Keratinocyte (primary cell): ENCODE measurements at places on chromosomes 6 and 20. TPM values are rescaled to one million over a fixed set of nuclear protein-coding genes. Genes with fewer than 3 reads are reported as not detected.

DNA sequence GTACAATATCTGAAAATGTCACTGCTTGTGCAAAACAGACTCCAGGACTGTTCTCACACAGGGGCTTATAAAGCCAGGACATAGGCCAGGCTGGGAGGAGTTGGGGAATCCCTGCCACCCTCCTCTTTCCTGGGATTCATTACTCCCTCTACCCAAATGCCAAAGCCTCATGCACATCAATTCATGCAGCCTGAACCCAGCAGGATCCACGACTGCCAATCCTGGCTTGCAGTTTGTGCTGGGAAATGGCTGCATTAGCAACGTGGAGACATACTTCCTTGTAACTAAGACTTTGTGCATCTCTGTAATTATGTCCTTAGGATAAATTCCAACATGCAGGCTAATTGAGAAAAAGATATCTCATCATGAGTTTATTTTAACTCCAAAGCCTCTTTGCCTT is 143.8 kb downstream of the SYCP2 start:
- peaks cover 4% of the 10 kb centered on the region for H3K27me3 ChIP-seq
- no peaks in the 10 kb centered on the region for H3K4me1 ChIP-seq
- DNase-seq, result no peak
- H3K36me3 ChIP-seq, result no peaks in the 10 kb centered on the region

GRCh38 chr20:55953201-55953600 is 52.1 kb downstream of the CBLN4 start:
- DNase-seq, result peak; percentile 40
- no peaks in the 10 kb centered on the region for H3K36me3 ChIP-seq
- H3K4me3 ChIP-seq, result no peak overlapping the region

DNA sequence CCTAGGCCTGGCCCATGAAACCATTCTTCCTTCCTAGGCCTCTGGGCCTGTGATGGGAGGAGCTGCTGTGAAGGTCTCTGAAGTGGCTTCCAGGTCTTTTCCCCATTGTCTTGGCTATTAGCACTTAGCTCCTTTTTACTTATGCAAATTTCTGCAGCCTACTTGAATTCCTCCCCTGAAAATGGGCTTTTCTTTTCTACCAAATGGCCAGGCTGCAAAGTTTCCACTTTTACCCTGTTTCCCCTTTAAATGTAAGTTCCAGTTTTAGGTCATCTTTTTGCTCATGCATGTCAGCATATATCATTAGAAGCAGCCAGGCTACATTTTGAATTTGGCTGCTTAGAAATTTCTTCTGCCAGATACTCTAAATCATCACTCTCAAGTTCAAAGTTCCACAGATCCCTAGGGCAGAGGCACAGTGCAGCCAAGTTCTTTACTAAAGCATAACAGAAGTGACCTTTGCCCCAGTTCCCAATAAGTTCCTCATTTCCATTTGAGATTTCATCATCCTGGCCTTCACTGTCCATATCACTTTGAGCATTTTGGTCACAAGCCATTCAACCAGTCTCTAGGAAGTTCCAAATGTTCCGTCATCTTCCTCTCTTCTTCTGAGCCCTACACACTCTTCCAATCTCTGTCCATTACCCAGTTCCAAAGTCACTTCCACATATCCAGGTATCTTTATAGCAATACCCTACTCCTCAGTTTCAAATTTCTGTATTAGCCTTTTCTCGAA is 71.9 kb downstream of the TBC1D7 start:
- no peak for DNase-seq
- no peaks in the 10 kb centered on the region for H3K36me3 ChIP-seq
- H3K4me3 ChIP-seq, result no peak overlapping the region
- no peaks in the 10 kb centered on the region for H3K27me3 ChIP-seq
- H3K4me1 ChIP-seq, result no peaks in the 10 kb centered on the region

- H3K27ac ChIP-seq, result no peak overlapping the region
- H3K4me3 ChIP-seq, result no peak overlapping the region
- H3K27me3 ChIP-seq, result peaks cover 5% of the 10 kb centered on the region
- DNase-seq, result no peak
- peaks cover 41% of the 10 kb centered on the region for H3K4me1 ChIP-seq
These were observed 16.1 kb downstream of the FGD2 start for GRCh38 chr6:37021356-37022129.

DNA sequence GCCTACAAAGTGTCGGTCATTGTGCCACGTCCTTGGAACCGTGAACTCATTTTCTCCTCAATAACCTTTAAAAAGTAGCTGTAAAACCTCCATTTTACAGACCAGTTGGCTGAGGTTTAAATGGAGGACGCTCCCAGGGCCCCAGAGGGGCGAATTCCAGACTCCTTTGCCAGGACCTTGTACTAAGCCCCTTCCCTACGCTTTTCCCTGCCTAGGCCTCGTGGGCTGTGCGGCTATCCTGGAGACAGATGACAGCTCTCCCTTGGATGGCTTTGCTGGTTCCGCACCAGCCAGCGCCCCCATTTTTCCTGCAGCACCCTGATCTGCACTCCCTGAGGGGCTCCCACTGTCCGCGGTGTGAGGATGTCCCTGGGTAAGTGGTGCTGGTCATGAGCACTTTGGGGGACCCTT is 12.1 kb upstream of the SNHG17 start:
- H3K4me3 ChIP-seq, result peak overlapping the region; percentile 83
- H3K36me3 ChIP-seq, result peaks cover 16% of the 10 kb centered on the region

DNA sequence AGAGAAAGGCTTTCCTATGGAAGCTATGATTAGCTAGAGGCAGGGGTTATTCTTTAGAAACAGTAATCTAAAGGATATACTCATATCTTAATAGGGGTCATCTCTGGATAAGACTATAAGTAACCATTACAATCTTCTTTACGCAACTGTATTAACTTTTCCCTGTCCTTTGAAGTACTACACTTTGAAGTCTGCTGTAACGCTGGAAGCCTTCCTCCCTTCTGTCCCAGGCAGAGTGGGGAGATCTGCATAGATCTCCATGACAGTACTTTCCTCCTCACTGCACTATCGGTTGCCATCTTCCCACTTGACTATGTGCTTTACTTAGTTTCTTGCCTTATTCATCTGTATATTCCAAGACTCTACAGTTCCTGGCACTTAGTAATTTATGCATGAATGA is 20.1 kb downstream of the SLC35B3 start:
- no peaks in the 10 kb centered on the region for H3K27me3 ChIP-seq

DNA sequence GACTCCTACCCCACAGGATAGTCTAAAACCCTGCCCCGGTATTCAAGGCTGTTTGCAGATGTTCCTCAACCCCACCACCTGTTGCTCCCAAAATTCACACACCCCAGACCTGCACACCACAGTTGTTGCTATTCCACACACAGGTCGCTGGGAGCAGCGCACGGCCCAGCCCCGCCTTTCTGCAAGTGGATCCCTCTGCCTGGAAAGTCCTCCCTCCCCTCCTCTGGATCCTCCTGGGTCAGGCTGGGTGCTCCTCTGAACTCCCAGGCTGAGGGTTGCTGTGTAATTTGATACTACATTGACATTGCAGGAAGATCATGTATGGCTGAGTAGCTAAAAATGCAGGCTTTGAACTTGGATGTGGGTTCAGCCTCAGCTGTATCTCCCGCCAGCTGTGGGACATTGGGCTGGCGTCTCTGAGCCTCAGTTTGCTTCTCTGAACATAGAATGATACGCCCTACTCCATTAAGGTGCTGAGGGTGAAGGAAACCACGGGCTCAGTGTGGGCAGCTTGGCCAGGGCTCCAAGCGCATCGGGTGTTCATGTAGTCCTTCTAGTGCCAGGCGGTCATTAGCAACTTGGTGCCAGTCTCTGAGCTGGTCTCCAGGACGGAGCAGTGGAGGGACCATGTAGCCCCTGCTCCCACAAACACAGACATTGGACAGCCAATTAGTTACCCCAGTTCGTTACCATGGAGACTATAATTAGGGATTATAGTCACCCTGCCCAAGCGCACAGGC is 13.9 kb upstream of the CCN5 start:
- no peak overlapping the region for H3K4me3 ChIP-seq
- H3K36me3 ChIP-seq, result no peaks in the 10 kb centered on the region
- DNase-seq, result no peak

- no peak for DNase-seq
- H3K4me1 ChIP-seq, result no peaks in the 10 kb centered on the region
- no peak overlapping the region for H3K27ac ChIP-seq
- no peak overlapping the region for H3K4me3 ChIP-seq
- H3K27me3 ChIP-seq, result peaks cover 11% of the 10 kb centered on the region
These were observed 100.8 kb downstream of the BFSP1 start for GRCh38 chr20:17430125-17430950.

DNA sequence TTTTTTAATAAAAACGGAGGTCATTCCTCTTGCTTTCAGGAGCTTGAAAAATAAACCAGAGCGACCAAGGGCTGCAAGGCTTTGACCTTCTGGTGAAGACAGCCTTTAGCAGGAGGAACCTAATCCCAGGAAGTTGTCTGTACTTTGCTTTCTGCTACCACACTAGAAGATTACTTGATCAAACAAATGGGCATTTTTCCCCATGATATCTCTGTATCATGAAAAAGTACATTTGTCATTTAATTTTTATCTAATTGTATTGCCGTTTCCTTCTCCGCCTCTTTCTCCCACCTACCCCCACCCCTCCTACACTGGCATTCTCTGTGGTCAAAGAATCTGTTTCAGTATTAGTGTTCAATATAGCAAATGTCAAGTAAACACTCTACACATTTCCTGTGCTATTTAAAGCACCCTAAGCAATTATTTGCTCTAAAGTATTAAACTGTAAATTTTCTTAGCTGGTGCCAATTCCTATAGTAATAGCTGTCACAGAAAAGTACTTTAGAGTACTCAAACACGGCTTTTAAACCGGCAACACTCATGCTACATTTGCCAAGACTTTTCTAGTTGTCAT is 29.7 kb downstream of the ATXN1 start:
- H3K27me3 ChIP-seq, result no peaks in the 10 kb centered on the region
- H3K4me3 ChIP-seq, result no peak overlapping the region
- no peak overlapping the region for H3K27ac ChIP-seq
- H3K4me1 ChIP-seq, result peaks cover 10% of the 10 kb centered on the region
- DNase-seq, result no peak

GRCh38 chr20:26308961-26309360 is 612.3 kb upstream of the ZNF337 start:
- no peak overlapping the region for H3K4me3 ChIP-seq
- no peak overlapping the region for H3K27ac ChIP-seq
- H3K27me3 ChIP-seq, result no peaks in the 10 kb centered on the region
- no peaks in the 10 kb centered on the region for H3K36me3 ChIP-seq

DNA sequence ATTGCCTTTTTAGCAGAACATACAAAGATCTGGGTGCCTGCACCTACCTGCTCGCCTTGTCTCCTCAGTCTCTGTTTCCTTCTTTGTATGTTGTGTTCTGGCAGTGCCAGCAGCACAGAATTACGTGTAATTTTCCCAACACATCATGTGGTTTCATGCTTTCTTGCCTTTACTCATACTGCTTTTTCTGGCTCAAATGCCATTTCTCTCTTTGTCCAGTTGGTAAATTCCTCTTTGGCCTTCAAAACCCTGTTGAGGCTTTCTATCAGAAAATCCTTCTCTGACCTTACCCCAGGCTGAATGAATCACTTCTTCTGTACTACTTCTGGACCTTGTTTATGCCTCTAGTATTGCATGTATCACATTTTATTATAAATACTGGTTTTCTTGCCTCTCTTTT is 31.8 kb downstream of the L3MBTL3 start:
- no peaks in the 10 kb centered on the region for H3K4me1 ChIP-seq
- no peak overlapping the region for H3K4me3 ChIP-seq
- H3K27ac ChIP-seq, result no peak overlapping the region

- H3K27ac ChIP-seq, result no peak overlapping the region
- H3K36me3 ChIP-seq, result no peaks in the 10 kb centered on the region
- H3K4me1 ChIP-seq, result peaks cover 22% of the 10 kb centered on the region
- H3K27me3 ChIP-seq, result no peaks in the 10 kb centered on the region
These were observed 377.4 kb downstream of the CD109 start for GRCh38 chr6:74073429-74073828.

GRCh38 chr20:41334443-41335421 is 5.9 kb upstream of the LPIN3 start:
- no peaks in the 10 kb centered on the region for H3K27me3 ChIP-seq
- H3K27ac ChIP-seq, result no peak overlapping the region
- H3K36me3 ChIP-seq, result no peaks in the 10 kb centered on the region
- H3K4me1 ChIP-seq, result peaks cover 13% of the 10 kb centered on the region
- no peak for DNase-seq

GRCh38 chr6:117149324-117149723 is 116.0 kb upstream of the VGLL2 start:
- no peak overlapping the region for H3K27ac ChIP-seq
- H3K4me3 ChIP-seq, result no peak overlapping the region
- DNase-seq, result no peak
- H3K4me1 ChIP-seq, result no peaks in the 10 kb centered on the region
- no peaks in the 10 kb centered on the region for H3K27me3 ChIP-seq
- no peaks in the 10 kb centered on the region for H3K36me3 ChIP-seq

- H3K4me1 ChIP-seq, result no peaks in the 10 kb centered on the region
- H3K27ac ChIP-seq, result no peak overlapping the region
- H3K27me3 ChIP-seq, result no peaks in the 10 kb centered on the region
These were observed 3.2 kb downstream of the IYD start for GRCh38 chr6:150372051-150372450.

- H3K4me1 ChIP-seq, result peaks cover 16% of the 10 kb centered on the region
- no peak for DNase-seq
- no peak overlapping the region for H3K4me3 ChIP-seq
- H3K27me3 ChIP-seq, result no peaks in the 10 kb centered on the region
These were observed 41.8 kb downstream of the SESN1 start for GRCh38 chr6:109052852-109053251.

GRCh38 chr6:36955136-36955535 is 598 bp downstream of the PI16 start:
- H3K27me3 ChIP-seq, result no peaks in the 10 kb centered on the region
- no peak overlapping the region for H3K4me3 ChIP-seq
- H3K36me3 ChIP-seq, result no peaks in the 10 kb centered on the region
- H3K4me1 ChIP-seq, result peaks cover 14% of the 10 kb centered on the region

- H3K4me3 ChIP-seq, result no peak within 1 kb of the TSS
- no peak for DNase-seq
- H3K27me3 ChIP-seq, result peaks cover 62% of the 10 kb centered on the region
- H3K36me3 ChIP-seq, result no peaks in the 10 kb centered on the region
- peaks cover 3% of the 10 kb centered on the region for H3K4me1 ChIP-seq
These were observed at the start of gene KCNB1 for GRCh38 chr20:49482621-49483017. Gene KCNB1, minus strand, starts transcription at chr20:49482668. Its CDS starts 188 bp downstream, at chr20:49482480.

DNA sequence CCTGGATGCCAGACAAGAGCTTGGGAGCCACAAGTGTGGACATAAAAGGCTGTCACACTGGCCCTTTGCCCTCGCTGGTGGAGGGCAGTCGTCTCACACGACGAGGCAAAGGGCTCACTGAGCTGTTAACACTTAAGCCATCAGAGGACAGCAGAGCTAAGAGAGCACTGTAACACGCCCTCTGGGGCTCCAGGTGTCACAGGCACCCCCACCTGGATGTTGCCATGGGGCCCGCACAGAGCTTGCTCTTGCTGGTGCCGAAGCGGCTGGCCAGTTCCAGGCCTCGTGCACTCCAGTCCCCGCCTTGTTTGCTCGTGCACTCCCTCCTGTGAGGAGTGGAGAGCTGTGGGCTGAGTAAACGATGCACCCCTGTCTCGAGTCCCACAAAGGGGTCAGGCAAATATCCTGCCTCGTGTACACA is 37.4 kb downstream of the SLC35D3 start:
- no peaks in the 10 kb centered on the region for H3K27me3 ChIP-seq
- no peaks in the 10 kb centered on the region for H3K4me1 ChIP-seq
- no peak for DNase-seq
- H3K36me3 ChIP-seq, result no peaks in the 10 kb centered on the region

The ADGRF4 gene
- polyA plus RNA-seq, result 21.4 to 41.8 TPM (median 30.2 TPM) in 3 replicates

The SLC35D3 gene
- polyA plus RNA-seq, result not detected in 3 replicates

The RNF39 gene
- 2.8 to 4.4 TPM (median 4.2 TPM) in 3 replicates for polyA plus RNA-seq

The TBXT gene
- not detected in 3 replicates for polyA plus RNA-seq

The ANKRD6 gene
- 5.7 to 9.4 TPM (median 5.8 TPM) in 3 replicates for polyA plus RNA-seq

The ZNF311 gene
- polyA plus RNA-seq, result 1.7 to 2.7 TPM (median 2.6 TPM) in 3 replicates

The DTD1 gene
- polyA plus RNA-seq, result 49.3 to 79.2 TPM (median 68.3 TPM) in 3 replicates

The HTR1E gene
- polyA plus RNA-seq, result not detected in 3 replicates

The SMAP1 gene
- polyA plus RNA-seq, result 12.2 to 16.5 TPM (median 16.2 TPM) in 3 replicates

The THBS2 gene
- polyA plus RNA-seq, result 430 to 766 TPM (median 533 TPM) in 3 replicates

The WFDC10B gene
- polyA plus RNA-seq, result 0.10 TPM in 1 of 3 replicates, not detected in the others

The KCNB1 gene
- polyA plus RNA-seq, result 0.03 TPM in 1 of 3 replicates, not detected in the others

The ADGB gene
- polyA plus RNA-seq, result not detected in 3 replicates

The NKX2-4 gene
- polyA plus RNA-seq, result not detected in 3 replicates

The PSORS1C2 gene
- polyA plus RNA-seq, result not detected in 3 replicates
